ENCODE measurements at places on chromosomes 3 and 15.

GRCh38 chr15:42110367-42110766, 16.0 kb upstream of the PLA2G4D start:
- H3K27me3 ChIP-seq = peaks cover 53% of the 10 kb centered on the region
- no peak for DNase-seq
- H3K4me1 ChIP-seq = peaks cover 7% of the 10 kb centered on the region
- peaks cover 2% of the 10 kb centered on the region for H3K36me3 ChIP-seq
- H3K27ac ChIP-seq = no peak overlapping the region

DNA sequence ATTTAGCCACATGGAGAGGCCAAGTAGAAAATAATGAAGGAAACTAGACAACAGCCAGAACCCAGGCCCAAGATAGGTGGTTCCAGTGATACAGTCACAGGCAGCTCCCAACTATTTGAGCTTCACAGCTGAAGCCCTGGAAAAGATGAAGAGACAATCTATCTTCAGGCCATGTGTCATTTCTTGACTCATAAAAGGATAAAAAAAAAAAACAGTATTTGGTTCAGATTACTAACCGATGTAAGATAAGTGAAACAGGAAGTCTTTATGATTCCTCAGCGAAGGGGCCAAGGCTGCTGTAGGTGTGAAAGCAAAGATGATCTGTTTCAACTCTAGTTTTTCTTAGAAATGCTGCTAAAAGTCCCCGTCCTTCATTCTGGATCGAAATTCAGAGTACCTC, 394.6 kb downstream of the ZNF385D start:
- DNase-seq = no peak
- no peaks in the 10 kb centered on the region for H3K36me3 ChIP-seq
- H3K4me3 ChIP-seq = no peak overlapping the region

DNA sequence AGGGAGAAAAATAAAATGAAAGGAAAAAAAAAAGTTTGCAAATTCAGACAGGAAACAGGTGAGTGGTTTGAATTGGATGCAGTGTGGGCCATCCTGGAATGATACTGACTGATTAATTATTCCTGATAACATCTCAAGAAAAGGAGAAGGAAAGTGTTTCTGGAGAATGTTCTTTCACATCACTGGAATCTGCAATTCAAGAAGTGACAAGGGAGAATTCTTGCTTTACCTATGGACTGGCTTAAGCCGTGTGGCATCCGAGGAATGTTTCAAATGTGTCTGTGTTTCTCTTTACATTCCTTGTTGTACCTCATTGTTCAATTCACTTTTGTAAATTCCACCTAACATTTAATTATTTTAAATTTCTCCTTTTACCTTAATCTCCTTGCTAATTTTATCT, 465.0 kb downstream of the EPHB1 start:
- H3K4me3 ChIP-seq = no peak overlapping the region
- H3K4me1 ChIP-seq = no peaks in the 10 kb centered on the region
- H3K36me3 ChIP-seq = no peaks in the 10 kb centered on the region
- DNase-seq = no peak
- H3K27me3 ChIP-seq = no peaks in the 10 kb centered on the region
- H3K27ac ChIP-seq = no peak overlapping the region

DNA sequence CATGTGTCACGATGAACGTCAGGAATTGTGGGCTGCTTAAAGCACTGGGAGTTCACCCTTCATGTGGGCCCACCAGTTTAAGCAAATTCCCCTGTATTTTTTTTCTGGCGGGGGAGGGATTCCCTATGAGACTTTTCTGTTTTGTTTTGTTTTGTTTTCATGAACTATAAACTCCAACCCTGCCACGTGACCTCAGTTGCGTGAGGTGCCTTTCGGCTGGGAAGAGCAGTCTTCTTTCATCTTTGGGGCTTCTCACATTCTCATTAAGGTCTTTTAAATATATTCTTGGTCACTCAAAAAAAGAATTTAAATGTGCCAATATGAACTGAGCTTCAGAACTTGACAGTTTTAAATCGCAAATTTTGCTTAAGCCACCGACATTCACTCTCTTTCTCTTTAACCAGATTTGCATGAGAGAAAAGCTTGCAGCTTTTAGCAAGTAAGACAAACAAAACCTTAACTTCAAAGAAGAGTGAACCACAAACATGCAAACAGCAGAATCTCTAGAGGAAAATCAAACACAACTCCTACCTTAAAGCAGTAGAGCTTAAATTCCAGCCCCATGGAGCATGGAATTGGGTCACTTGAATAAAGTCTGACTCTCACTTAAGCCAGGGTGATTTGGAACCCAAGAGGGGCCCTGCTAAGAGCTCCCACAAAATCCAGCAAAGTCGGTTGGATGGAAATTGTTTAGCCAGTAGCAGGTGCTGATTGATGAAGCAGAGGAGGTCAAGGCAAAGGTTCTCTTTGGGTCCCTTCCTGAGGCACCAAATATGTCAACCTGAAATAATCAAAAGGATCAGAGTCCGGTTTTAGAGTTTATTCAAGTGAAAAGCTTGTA, 699.8 kb upstream of the GBE1 start:
- H3K27me3 ChIP-seq = no peaks in the 10 kb centered on the region
- H3K27ac ChIP-seq = no peak overlapping the region
- H3K36me3 ChIP-seq = no peaks in the 10 kb centered on the region
- no peaks in the 10 kb centered on the region for H3K4me1 ChIP-seq
- no peak overlapping the region for H3K4me3 ChIP-seq

DNA sequence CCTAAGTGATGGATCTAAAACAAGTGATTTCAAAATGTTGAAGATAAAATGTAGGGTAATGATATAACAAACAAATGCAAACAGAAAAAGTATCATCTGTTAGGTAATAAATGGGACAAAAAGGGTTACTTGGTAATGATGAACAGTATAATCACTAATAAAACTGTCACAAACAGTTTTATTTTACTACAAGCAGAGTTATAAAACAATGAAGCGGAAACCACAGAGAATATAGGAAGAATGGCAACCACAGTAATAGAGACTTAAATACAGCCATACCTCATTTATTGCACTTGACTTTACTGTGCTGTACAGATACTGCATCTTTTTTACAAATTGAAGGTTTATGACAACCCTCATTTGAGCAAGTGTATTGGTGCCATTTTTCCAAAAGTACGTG, 52.8 kb downstream of the HERC1 start:
- peaks cover 53% of the 10 kb centered on the region for H3K4me1 ChIP-seq
- H3K27me3 ChIP-seq = no peaks in the 10 kb centered on the region
- no peak overlapping the region for H3K4me3 ChIP-seq
- H3K36me3 ChIP-seq = peaks cover 8% of the 10 kb centered on the region

- H3K27me3 ChIP-seq = no peaks in the 10 kb centered on the region
- peaks cover 2% of the 10 kb centered on the region for H3K36me3 ChIP-seq
- H3K4me1 ChIP-seq = peaks cover 2% of the 10 kb centered on the region
- H3K4me3 ChIP-seq = no peak overlapping the region
Measured at GRCh38 chr3:30253832-30254231, 352.6 kb upstream of the TGFBR2 start.

DNA sequence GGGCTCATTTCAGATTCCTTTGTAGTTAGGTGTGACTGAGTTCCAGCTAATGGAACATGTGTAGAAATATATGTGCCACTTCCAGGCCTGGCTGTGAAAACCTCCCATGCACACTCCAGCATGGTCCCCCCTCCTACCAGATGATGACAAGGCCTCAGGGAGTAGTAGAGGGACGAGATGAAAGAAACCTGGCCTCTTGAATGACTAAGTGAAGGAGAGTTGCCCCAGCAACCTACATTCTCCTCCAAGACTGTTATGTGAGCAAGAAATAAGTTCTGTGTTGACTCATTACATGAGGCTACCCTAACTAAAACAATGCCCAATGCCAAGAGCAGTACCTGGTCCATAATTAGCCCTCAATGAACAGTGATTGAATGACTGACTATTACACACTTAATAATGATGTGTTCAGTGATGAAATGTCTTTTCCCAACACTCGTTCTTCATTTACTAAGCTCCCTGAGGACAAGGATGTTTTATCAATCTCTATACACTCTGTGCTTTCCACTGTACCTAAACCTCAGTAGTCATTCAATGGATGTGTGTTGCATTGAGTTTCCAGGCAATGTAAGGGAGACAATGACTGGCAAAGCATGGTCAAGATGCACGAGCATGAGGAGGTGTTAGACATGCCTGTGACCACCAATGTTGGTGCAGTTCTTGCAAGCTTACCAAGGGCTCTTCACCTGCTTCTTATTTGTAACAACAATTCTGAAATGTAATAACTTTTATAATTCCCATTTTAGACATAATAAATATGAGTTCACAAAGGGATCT, 62.0 kb upstream of the BCL6 start:
- H3K27ac ChIP-seq = peak overlapping the region; percentile 64
- no peak overlapping the region for H3K4me3 ChIP-seq
- DNase-seq = no peak
- peaks cover 27% of the 10 kb centered on the region for H3K4me1 ChIP-seq

- H3K36me3 ChIP-seq = peaks cover 9% of the 10 kb centered on the region
- H3K27ac ChIP-seq = no peak overlapping the region
- no peak overlapping the region for H3K4me3 ChIP-seq
- no peaks in the 10 kb centered on the region for H3K27me3 ChIP-seq
Measured at GRCh38 chr3:41448396-41448795, 249.1 kb downstream of the CTNNB1 start.

DNA sequence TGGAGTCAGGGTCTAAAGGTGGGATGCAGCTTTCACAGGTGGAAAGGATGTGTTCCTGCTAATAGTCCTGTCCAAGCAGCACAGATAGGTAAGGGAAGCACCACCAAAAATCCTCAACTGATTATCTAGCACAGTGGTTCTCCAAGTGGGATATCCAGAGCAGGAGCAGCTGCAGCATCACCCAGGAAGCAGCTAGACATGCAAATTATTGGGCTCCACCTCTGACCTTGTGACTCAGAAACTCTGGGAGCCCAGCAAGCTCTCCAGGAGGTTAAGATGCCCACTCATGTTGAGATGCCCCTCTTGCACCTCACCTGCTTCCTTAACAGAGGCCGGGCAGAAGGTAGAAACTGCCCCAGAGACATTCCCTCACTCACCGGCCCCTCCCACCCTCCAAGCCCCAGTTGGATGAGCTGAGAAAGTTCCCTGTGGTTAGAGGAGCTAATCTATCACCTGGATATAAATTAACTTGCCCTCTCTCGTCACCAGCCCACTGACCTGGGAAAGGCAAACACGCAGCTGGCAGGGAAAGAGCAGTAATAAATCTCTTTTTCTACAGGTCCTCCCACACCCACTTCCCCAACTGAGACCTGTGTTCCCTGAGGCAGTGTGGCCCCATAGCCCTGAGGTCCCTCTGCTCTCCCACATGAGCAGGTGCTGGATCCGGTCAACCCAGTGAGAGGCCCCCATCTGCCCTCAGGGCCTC, 39.3 kb downstream of the ADCY5 start:
- H3K27me3 ChIP-seq = peaks cover 23% of the 10 kb centered on the region
- no peaks in the 10 kb centered on the region for H3K36me3 ChIP-seq
- H3K27ac ChIP-seq = no peak overlapping the region
- no peak for DNase-seq
- H3K4me3 ChIP-seq = no peak overlapping the region

GRCh38 chr15:71802770-71803169, 7.6 kb upstream of the NR2E3 start:
- H3K27ac ChIP-seq = no peak overlapping the region
- peaks cover 70% of the 10 kb centered on the region for H3K27me3 ChIP-seq
- peaks cover 2% of the 10 kb centered on the region for H3K4me1 ChIP-seq
- peaks cover 6% of the 10 kb centered on the region for H3K36me3 ChIP-seq
- no peak overlapping the region for H3K4me3 ChIP-seq
- DNase-seq = no peak

DNA sequence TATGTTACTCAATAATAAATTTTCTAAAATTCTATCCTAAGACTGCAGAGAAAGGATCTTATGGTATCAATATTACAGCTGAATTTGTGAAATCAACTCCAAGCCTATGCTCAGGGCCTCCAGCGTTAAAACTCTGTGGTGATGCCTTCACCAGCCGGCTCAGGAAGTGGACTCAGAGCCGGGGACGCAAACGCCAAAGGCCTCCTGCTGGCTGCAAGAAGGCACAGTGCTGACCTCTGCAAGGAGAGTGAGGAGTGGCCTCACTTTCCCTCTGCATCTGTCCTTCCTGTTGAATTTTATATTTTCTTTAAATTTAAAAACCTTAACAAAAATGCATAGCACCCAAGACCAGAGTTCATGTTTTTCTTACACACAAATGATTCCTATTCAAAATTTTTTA, 48.5 kb downstream of the HERC2 start:
- no peak for DNase-seq
- no peak overlapping the region for H3K4me3 ChIP-seq
- peaks cover 5% of the 10 kb centered on the region for H3K36me3 ChIP-seq
- H3K27me3 ChIP-seq = no peaks in the 10 kb centered on the region
- H3K27ac ChIP-seq = peak overlapping the region; percentile 11

DNA sequence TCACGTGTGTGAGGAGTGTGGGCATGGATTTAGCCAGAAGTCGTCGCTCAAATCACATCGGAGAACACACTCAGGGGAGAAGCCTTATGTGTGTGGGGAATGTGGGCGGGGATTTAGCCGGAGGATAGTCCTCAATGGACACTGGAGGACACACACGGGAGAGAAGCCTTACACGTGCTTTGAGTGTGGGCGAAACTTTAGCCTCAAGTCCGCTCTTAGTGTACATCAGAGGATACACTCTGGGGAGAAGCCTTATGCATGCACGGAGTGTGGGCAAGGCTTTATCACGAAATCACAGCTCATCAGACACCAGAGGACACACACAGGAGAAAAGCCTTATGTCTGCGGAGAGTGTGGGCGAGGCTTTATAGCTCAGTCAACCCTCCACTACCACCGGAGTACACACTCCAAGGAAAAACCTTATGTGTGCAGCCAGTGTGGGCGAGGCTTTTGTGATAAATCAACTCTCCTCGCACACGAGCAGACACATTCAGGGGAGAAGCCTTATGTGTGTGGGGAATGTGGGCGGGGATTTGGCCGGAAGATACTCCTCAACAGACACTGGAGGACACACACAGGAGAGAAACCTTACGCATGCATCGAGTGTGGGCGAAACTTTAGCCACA, 28.1 kb downstream of the ZNF589 start:
- peaks cover 25% of the 10 kb centered on the region for H3K4me1 ChIP-seq
- H3K4me3 ChIP-seq = peak overlapping the region; percentile 92
- peak overlapping the region; percentile 88 for H3K27ac ChIP-seq
- no peaks in the 10 kb centered on the region for H3K27me3 ChIP-seq

GRCh38 chr3:12224181-12225147, 64.4 kb upstream of the PPARG start:
- H3K36me3 ChIP-seq = peaks cover 2% of the 10 kb centered on the region
- no peaks in the 10 kb centered on the region for H3K4me1 ChIP-seq

DNA sequence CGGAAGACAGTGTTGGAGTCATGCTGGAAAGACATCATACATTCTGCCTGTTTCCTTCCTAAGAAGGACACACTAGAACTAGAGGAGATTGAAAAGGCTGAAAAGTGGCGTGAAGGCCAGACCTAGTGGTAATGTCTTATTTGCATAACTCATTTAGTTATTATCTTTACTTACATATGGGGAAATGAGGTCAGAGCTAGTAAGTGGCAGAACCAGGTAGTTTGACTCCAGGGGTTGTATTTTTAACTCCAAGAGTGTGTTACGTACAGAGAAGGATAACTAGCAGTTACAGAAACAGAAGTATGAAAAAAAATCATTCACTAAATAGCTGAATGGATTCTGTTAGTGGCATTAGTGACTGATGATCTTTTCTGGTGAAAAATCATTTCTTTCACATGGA, 108.0 kb downstream of the MITF start:
- H3K4me1 ChIP-seq = no peaks in the 10 kb centered on the region
- H3K4me3 ChIP-seq = no peak overlapping the region
- H3K36me3 ChIP-seq = no peaks in the 10 kb centered on the region
- no peaks in the 10 kb centered on the region for H3K27me3 ChIP-seq

GRCh38 chr3:193897731-193898180, 238.2 kb upstream of the HES1 start:
- H3K27ac ChIP-seq = peak overlapping the region; percentile 17
- peaks cover 45% of the 10 kb centered on the region for H3K27me3 ChIP-seq
- H3K4me3 ChIP-seq = no peak overlapping the region
- H3K36me3 ChIP-seq = no peaks in the 10 kb centered on the region
